Thymus (tissue), 14 donors: ENCODE measurements at places on chromosomes 7 and 10. TPM values are rescaled to one million over a fixed set of nuclear protein-coding genes. Genes with fewer than 3 reads are reported as not detected.

DNA sequence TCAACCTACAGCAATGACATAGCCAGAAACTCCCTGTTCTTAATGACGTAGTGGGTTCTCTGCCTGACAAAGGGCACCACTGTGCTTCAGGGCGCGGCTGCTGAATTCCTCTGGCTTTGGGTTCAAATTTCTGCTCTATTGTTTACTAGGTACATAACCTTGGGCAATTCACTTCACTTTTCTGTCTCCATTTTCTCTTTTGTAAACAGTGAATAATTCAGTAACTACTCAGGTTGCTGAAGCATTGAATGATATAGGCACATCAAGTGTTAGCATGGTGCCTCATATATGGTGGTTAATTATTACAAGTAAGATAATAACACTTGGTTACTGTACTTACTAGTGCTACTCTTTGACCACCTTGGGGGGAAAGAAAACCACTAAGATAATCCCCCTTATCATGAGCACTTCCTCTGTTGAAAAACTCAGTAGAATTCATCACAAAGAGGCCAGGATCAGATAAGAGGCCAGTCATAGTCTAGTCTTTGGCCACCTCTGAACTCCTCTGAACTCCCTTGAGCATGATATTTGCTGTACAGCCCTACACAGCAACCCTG is 92.0 kb upstream of the AHR start:
- DNase-seq, result no peak

DNA sequence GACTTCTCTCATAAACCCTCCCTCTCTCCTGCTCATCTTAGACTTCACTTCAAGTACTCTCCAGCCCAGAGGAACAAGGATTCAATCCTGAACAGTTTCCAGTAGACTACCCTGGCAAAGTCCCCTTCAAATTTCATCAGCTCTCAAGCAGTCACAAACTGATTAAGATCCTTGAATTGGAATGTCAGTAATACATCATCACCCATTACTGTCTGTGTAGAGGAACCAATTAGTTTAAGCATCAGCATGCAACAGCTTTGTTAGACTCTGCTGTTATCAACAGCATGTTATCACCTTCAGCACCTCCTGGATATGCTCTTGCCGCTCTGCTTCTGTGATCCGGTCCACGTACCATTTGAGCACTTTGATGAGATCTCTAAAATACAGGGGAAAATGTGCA is 307.0 kb upstream of the IMMP2L start:
- DNase-seq, result no peak

GRCh38 chr10:70060389-70060788 is 7.7 kb downstream of the MACROH2A2 start:
- DNase-seq, result no peak

DNA sequence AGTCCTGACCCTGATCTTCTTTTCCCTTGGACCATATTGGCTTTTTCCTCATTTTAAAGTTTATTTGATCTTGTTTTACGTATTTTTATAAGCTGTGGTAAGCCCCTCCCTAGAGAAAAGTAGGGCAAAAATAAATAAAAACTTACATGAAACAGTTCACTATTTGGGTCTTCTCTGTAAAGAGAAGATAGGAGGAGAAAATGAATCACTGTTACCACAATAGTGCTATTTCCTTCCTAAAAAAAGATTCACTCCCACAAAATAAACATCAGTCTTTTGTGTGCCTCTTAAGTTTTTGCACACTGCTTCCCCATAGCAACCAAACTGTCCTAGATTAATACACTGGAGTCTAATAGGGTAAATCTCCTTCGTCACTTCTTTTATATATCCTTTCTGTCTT is 1.4 kb upstream of the SVIL start:
- peak; percentile 18 for DNase-seq

GRCh38 chr10:119031496-119032059 is 2.1 kb downstream of the NANOS1 start:
- DNase-seq, result no peak

- DNase-seq, result peak; percentile 62
Measured at GRCh38 chr10:97025613-97026242, 160.0 kb downstream of the SLIT1 start.

- DNase-seq, result peak; percentile 46
Measured at GRCh38 chr7:150978126-150978789, at the start of gene KCNH2. KCNH2 (minus strand) TSS chr7:150978321; CDS start chr7:150977913, 408 bp downstream.

GRCh38 chr10:2986391-2986801 is 81.0 kb upstream of the PFKP start:
- DNase-seq, result no peak

GRCh38 chr7:149599636-149600206 is 102.1 kb upstream of the ZNF746 start:
- DNase-seq, result peak; percentile 22

DNA sequence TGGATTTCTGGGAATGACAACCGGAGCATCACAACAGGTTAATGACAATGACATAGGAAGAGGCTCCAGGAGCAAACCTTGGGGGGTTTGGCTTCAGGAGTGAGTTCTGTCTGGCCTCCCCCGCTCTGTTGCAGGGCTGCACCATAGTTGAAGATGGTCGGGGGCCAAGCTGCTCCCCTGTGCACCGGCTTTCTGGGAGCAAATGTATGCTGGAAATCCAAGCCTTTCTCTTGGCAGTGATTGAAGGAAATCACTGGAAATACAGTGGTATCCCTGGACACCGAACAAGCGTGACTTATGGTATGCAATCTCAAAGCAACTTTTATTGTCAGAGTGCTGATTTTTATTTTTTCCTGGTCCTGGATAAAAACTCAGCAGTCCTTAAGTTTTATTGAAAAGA is 251.9 kb upstream of the ZNF32 start:
- no peak for DNase-seq

HMX2 gene
- total RNA-seq, result 0.05 TPM

PAX4 gene
- not detected for total RNA-seq

POLR2J2 gene
- 1.3 TPM for total RNA-seq

ASZ1 gene
- not detected for total RNA-seq

VSTM2A gene
- not detected for total RNA-seq

NXPH1 gene
- 0.05 TPM for total RNA-seq

SPDYE5 gene
- 0.05 TPM for total RNA-seq

ZNF365 gene
- 0.19 TPM for total RNA-seq

TMEM140 gene
- 4.3 TPM for total RNA-seq

EPO gene
- 0.09 TPM for total RNA-seq
